ENCODE measurements at places on chromosomes 2 and 18.

DNA sequence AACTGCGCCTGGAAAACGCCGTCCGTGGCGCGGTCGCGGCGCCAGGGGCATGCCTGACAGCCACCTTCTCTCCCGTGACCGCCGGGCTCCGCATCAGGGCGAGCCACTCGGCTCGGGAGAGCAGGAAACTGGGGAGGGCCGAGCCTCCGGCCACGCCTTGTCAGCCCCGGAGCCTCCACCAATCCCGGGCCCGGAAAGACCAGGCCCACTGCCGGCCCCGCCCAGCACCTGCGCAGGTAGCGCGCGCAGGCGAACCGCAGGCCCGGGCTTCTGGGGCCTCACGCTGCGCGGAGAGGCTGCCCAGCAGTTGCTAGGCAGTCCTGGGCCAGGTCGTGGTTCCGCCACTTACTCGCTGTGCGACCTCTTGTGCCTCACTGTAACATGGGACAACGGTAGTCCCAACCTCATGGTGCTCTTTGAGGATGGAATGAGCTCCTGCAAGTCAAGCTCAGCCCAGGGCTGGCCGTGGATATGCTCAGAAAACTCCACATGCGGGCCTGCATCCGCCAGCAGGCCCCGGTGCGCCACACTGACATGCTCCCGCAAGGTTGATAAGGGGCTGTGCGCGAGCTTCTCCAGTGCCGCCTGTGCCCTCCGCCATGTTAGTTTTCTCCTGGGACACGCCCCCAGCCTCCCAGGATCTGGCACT is 97.1 kb downstream of the INHBB start:
- no peak for DNase-seq

- no peak for DNase-seq
These were observed 9.8 kb downstream of the CAVIN2 start for GRCh38 chr2:191836853-191837769.

- no peak for DNase-seq
These were observed 54.7 kb upstream of the LRATD1 start for GRCh38 chr2:14577843-14578242.

GRCh38 chr2:141968433-141968832 is 162.4 kb downstream of the LRP1B start:
- peak; percentile 25 for DNase-seq

- DNase-seq, result no peak
These were observed 605.3 kb upstream of the ZNF804A start for GRCh38 chr2:183993052-183993451.

- DNase-seq, result no peak
These were observed 24.2 kb downstream of the STEAP3 start for GRCh38 chr2:119247844-119248271.

GRCh38 chr2:50042771-50043170 is 888.5 kb upstream of the FSHR start:
- DNase-seq, result no peak
